C1 segment of cervical spinal cord (tissue), 14 donors: ENCODE measurements at places on chromosomes 11 and 22.

DNA sequence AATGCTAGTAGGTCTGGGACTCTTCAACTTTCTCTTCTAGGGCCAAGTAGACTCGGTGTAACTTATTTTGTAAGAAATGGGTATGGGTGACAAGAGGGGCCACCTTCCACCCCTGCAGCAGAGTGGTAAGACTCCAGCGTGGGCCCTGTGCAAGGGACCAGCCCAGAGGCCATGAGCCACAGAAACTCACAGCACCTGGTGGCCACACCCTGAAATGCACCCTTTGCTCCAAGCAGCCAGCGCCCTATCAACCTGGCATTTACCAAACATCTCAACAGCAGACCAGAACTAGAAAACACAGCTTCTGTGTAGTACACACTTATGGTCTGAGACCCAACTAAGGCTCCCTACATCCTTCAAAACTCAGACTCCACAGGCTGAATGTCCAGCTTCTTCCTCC, 5.7 kb downstream of the CDCA5 start:
- no peak for DNase-seq

DNA sequence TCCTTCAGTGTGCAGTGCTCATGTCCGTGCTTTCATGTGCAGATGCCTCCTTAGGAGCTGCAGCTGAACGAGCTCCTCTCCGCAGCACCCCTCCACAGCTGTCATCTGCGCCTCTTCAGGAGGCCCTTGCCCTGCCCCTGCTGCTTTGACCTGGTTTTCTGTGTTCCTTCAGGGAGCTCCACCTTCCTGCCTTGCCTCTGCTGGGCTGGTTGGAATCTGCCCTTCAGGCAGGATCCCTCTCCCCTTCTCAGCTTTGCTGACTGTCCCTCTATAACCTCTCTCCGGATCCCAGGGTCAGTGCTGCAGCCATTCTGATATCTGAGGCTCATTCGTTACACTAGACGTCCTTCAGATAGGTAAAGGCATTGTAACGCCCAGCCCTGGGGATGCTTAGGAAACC, 67.9 kb downstream of the SCN3B start:
- no peak for DNase-seq

DNA sequence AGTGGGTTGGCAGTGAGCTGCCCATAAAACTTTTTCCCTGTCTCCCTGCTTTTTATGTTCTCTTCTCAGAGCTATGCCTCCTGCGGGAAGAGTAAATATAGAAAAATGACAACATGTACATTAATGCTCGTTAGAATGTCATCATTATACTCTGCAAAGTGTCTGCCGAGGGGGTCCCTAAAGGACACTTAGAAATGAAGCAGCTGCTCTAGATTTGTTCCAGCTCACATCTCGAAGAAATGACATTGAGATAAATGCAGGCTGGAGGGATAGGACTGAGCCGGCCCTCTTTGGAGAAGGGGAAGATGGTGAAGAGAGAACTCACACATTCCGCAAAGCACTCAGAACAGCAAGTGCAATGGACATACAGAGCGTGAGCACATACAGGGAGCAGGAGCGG, 240.0 kb downstream of the NXPE2 start:
- no peak for DNase-seq

DNA sequence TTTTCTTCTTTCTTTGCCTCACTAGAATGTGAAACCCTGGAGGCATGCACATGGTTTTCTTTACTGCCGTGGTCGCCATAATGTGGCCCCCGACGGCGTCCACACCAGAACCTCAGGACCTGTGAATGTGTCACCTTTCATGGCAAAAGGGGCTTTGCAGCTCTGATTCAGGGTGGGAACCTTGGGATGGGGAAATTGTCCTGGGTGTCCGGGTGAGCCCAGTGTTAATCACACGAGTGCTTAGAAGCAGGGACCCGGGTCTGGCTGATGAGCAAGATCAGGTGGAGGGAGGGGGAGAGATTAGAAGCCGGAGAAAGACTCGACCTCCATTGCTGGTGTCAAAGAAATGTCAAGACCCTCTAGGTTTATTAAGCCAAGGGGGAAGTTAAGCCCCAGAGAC, 74.7 kb upstream of the SHISAL1 start:
- no peak for DNase-seq

DNA sequence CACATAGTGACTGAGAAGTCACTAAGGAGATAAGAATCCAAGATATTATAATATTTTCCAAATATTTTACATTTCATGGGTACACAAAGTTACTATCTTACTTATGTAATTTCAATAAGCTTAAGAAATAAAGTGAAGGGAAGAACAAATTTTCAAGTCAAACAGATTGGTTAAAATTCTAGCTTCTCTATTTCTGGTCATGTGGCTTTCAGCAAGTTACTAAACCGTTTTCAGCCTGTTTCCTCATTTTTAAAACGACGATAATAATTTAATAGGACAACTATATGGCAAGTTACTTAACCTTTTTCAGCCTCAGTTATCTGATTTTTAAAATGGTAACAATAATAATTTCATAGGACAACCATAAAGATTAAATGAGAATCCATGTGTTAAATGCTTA, 15.6 kb downstream of the DCUN1D5 start:
- no peak for DNase-seq

GRCh38 chr22:35158336-35158735, 92.4 kb downstream of the ISX start:
- DNase-seq, result no peak

GRCh38 chr22:45203150-45203951, 37.3 kb downstream of the KIAA0930 start:
- no peak for DNase-seq

- DNase-seq, result no peak
Observed at GRCh38 chr22:38107692-38108515, 2.6 kb downstream of the BAIAP2L2 start.

DNA sequence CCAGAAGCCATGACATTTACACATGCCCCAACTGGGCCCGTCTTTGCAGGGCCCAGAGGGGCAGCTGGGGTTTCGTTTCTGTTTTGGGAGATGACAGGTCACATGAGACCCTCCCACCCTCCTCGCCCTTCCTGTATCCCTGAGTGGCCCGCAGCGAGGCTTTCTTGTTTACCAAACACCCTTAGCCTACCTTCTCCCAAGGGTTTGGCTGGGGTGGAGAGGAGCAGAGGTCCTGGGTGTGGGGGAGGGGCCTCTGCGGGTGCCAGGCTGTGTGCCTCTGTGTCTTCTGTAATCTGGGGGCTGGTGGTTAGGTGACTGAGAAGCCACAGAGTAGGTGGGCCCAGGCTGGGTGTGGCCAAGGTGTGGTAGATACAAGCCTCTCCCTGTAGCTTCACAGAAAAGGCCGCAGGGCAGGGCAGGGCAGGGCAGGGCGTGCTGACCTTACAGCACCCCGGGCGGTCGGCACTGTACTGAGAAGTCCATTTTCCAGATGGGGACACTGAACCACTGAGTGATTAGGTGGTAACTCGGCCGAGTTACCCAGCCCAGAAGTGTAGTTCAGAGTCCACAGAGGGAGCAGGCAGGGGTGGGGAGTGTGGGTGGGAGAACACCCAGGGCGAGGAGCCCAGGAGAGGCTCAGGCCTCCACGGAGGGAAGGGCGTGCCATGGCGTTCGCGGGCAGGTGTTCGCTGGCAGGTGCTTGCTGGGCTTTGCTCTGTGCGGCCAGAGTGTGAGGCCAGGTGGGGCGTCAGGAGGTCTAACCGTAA, 8.7 kb downstream of the PRR5 start:
- DNase-seq, result no peak

GRCh38 chr11:24234822-24235508, 261.9 kb upstream of the LUZP2 start:
- DNase-seq, result no peak

DNA sequence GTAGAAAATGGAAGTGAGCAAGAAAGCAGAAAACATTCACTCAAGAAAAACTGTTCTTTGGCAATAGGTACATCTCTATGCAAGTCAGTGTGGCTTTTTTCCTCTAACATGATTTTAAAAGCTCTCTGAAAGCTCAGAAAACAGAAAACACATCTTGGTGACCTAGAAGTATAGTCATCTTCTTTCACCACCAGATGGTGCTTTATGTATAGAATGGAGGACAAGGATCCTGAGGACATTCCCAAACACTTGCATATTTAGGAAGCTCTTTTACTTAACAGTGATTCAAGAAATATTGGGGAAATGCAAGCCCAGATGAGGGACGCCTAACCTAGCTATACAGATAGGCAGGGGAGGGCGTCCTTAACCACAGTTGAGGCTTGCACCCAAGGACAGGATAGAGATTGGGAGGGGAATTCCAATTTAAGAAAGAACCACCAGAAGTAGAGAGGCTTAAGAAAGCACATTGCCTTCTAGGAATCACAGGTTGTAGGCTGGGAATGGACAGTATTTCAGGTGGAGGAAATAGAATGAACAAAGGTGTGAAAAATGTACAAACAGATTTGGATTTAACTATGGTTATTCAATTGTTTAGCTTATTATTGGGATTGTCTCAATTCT, 13.8 kb upstream of the CCDC81 start:
- DNase-seq, result no peak

GRCh38 chr11:19955660-19956059, 204.6 kb downstream of the DBX1 start:
- DNase-seq, result no peak

GRCh38 chr11:118411530-118411929, 10.1 kb downstream of the ATP5MG start:
- no peak for DNase-seq

DNA sequence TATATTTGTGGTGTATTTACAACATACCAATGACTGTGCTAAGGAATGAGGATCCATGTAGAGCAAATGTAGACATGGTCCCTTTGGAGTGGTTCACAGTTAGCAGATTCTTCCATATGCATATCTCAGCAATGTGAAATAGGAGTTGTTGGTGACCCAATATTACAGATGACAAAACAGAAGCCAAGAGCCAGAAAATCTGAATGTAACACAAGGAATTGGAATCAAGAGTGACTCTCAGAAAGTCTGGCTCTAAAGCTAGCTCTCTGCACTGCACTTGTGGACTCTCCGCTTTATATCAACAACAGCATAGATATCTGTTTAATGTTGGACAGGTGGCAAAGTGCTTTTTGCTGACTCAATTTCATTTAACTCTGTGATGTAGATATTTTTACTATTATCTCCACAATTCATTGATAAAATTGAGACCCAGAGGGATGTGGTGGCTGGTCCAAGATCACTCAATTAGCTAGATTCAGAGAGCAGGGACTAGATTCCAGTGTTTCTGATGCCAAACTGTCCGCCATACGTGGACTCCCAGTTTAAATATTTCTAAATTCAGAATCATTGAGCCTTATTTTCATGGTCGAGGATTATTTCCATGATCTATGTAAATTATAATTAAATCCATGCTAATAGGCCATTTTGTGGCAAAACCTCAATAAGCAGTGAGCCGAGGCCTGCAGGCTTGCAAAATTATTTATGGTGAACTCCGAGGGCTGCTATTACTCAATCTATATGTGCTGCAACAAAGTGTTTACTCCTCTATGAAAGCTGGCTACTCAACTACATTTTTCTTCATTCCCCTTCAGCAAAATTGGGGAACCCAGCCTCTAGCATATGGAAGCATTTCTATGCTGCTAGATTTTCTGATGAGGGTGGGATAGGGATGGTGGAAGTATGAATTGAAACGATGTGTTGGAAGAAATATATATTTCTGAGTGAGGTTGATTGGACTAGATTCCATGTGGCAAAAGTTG, 21.1 kb upstream of the TENM4 start:
- DNase-seq, result no peak

DNA sequence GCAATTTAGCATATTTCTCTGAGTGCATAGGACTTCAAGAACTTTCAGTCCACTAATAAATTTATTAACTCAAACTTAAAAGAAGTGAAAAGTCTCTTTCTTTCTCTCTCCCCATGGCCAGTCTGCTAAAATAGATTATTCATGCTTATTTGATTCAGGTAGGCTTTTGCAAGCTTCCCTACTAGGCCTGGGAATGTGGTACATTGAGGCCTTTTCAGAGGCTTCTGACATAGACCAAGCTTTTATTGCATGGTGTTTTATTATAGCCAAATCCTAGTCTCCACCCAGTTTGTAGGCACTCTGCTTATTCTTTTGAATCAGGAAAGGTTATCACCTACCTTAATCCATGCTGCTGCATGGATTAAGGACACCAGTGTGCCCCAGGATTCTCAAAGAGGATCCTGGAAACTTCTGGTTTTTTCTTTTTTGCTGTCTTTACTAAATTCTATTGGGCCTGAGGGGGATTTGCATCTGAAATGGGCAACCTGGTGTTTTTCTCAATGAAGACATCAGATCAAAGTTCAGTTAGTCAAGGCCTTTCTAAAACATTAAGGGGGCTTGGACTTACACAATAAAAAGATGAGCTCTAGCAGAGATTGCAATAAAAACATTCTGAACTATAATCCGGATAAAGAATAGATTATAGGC, 92.2 kb downstream of the ELP4 start:
- DNase-seq, result no peak

DNA sequence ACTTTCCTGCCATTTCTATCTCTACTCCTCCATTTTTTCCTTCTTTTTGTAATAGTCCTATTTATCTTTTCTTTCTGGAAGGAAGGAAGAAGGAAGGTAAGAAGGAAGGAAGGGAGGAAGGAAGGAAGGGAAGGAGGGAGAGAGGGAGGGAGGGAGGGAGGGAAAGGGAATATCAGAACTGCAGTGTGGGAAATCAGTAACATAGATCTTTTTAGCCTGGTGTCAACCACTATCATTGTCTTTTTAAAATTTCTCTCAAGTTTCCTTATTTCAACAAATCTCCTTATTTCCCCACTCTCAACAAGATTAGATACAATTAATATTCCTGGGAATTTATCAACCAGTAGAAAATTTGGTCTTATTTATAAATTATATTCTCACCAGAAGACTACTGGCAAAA, 33.7 kb downstream of the OR52E1 start:
- DNase-seq, result no peak

DNA sequence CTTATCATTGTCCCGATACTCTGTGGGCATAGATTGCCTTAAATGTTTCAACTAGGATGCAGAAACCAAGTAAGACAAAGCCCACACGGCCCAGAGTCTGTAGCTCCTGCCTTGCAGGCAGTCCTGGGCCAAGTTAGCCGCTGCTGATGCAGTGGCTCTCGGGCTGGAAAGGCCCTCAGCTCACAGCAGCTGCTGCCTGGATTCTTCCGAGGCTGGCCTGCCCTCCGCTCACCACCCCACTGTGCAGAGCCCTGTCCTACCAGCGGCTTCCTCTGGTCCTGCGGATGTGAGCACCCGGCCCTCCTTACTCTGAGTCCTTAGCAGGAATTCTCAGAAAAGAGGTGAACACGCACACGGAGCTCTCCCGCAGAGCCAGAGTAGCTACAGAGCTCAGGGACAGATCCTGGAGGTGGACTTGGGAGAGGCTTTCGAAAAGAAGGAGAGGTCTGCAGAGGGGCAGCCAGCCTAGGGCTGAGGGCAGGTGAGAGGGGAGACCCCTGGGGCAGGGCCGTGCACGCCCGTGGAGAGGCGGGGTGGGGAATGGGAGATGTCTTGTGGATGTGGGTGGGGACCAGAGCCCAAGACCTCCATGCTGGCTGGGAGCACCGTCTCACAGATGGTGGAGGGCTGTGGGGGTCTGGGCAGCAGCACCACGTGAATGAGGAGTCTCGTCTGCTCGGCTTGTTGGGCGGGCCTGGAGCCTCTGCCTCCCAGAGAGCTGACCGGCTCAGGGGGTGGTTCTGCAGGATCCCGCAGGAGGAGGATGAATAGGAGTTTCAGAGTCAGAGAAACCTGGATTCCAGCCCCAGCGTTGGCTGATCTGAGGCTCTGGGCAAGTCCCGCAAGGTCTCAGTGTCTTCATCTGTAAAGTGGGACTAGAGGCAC, 117.4 kb upstream of the B3GAT1 start:
- DNase-seq, result no peak
